ENCODE measurements at places on chromosomes 16 and 17. TPM values are rescaled to one million over a fixed set of nuclear protein-coding genes. Genes with fewer than 3 reads are reported as not detected.
A peak's percentile ranks its signal among the peaks of the same experiment; 100 is the strongest.

Gene GJD3
- total RNA-seq = not detected

- DNase-seq = peak; percentile 52
Observed at GRCh38 chr16:19555938-19556771, 652 bp downstream of the VPS35L start.

GRCh38 chr16:89022051-89022836 lies 45.2 kb upstream of the CBFA2T3 start:
- DNase-seq = no peak

- no peak for DNase-seq
Observed at GRCh38 chr17:5711344-5711743, 127.0 kb upstream of the NLRP1 start.

DNA sequence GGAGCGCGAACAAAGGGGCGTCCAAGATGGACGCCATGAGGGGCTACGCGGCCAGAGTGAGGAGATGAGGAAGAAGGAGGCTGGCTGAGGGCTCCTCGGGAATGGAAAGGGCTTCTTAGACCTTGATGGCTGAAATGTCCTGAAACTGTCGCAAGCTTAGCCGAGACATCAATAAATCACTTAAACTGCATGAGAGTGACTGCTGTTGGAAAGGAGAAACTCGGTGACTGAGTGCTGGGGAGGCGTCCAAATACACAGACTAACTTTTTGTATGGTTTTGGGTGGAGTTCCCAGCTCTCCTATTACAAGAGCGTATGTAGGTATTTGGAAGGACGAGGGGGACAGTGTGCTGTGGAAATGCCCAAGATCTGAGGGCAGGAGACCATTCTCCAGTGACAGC lies 1.4 kb upstream of the GEMIN4 start:
- DNase-seq = no peak
